NCI-H510A (cell line): ENCODE measurements at places on chromosomes 7 and 10.

DNA sequence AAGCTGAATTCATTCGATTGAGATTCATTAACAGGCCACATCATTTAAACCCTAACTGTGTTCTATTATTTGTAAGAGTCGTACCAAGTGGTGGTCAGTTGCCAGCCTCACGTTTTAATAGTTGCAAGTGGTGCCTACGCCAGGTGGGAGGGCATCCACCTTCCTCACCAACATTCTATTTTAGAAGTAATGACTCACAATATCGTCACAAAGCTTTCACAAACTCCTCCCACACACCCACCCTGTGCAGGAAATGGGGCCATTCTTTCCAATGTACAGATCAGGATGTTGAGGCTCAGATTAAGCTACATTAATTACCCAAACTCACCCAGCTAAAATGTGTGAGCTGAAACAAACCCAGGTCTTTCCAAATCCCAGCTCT, 77.3 kb upstream of the SAMD8 start:
- DNase-seq = no peak

GRCh38 chr7:146876411-146876810, 759.8 kb downstream of the CNTNAP2 start:
- no peak for DNase-seq

DNA sequence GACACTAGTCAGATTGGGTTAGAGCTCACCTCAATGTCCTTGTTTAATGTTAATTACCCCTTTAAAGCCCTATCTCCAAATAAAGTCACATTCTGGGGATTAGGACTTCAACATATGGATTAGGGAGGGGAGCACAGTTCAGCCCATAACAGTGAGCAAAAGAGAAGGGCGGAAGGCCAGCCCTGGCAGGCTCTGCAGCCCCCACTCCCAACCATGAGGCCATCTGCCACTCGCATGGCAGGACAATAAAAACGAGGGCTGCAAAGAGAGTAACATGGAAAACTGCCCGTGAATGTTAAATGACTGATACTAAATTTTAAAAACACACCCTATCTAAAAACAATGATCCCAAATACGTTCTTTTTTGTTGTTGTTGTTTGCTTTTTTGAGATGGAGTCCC, 38.7 kb downstream of the RGS10 start:
- no peak for DNase-seq

DNA sequence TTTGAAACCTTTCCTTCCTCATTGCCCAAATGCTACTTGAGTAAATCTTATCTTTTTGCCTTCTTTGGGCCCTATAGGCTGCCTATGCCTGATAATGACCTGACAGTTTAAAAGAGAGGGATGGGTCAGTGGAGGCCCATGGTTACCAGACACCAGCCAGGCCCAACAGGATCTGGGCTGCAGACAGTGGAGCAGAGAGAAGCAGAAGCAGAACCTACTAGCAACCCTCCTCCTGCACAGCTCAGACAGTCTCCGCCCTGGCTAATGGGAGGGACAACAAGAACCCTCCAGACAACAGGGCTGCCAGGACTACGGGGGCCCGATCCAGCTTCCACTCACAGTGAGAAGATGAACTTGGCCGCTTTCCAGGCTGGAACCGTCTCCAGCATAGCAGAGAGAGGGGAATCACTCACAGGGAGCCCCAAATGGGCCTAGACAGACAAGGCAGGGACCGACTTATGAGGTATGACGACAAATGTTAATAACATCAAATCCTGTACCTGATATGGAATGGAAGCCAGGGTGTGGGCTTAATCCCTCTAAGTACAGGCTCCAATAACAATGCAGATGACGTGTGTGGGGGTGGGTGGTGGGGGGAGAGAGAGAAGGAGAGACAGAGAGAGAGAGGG, 31.7 kb upstream of the DGKI start:
- DNase-seq = no peak

DNA sequence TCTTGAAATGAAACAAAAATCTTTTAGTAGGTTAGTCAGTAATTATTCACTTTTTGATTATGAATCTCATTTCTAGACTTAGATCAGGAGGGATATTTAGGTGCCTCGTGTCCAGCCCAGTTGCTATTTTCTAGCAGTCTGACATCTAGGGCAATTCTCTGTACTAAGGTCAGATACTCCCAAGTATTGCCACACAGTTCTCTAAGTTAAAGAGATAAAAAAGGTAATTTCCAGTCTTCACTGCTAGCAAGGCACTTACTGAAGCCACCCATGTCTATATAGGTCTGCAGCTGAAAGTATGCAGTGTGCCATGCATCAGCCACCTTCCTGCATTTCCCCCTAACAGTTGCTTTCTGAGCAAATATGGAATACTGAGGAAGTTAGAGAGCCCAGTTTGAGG, 83.4 kb downstream of the PON1 start:
- DNase-seq = no peak

GRCh38 chr10:32084185-32084851, 28.1 kb upstream of the KIF5B start:
- DNase-seq = no peak
